ENCODE measurements at places on chromosomes 13 and 19.

DNA sequence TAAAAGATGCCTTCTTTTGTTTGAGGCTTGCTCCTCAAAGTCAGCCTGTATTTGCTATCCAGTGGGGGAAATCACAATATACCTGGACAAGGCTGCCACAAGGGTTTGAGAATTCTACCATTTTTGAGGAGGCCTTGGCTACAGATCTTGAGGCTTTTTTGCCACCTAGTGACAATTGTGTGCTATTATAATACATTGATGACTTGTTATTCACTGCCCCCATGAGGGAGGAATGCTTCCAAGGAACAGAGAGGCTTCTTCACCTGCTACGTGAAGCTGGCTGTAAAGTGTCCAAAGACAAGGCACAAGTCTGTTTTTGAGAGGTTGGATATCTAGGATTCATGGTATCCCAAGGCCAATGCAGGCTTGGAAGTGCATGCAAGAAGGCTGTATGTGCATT is 72.5 kb downstream of the ZNF708 start:
- peak; percentile 12 for DNase-seq

DNA sequence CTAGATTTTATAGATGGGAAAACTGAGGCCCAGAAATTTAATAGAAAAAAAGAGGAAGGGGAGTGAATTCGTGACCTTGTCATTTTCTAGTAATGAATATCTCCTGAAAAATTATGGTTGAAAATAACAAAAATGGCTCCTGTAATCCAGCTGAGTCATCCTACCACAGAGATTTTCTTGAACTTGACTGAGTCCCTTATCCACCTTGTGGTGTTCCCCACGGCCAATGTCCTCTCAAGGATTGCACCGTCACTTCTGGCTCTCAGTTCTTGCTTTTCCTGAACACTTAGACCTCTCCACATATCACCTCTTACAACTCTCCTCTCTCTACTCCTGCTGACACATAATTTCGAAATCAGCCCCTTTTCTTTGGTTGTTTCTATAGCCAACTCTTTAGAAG is 1.2 kb upstream of the KATNAL1 start:
- DNase-seq = no peak

GRCh38 chr13:93345024-93345423 is 118.4 kb downstream of the GPC6 start:
- DNase-seq = no peak

GRCh38 chr13:88104576-88104975 is 433.4 kb downstream of the SLITRK5 start:
- DNase-seq = no peak

DNA sequence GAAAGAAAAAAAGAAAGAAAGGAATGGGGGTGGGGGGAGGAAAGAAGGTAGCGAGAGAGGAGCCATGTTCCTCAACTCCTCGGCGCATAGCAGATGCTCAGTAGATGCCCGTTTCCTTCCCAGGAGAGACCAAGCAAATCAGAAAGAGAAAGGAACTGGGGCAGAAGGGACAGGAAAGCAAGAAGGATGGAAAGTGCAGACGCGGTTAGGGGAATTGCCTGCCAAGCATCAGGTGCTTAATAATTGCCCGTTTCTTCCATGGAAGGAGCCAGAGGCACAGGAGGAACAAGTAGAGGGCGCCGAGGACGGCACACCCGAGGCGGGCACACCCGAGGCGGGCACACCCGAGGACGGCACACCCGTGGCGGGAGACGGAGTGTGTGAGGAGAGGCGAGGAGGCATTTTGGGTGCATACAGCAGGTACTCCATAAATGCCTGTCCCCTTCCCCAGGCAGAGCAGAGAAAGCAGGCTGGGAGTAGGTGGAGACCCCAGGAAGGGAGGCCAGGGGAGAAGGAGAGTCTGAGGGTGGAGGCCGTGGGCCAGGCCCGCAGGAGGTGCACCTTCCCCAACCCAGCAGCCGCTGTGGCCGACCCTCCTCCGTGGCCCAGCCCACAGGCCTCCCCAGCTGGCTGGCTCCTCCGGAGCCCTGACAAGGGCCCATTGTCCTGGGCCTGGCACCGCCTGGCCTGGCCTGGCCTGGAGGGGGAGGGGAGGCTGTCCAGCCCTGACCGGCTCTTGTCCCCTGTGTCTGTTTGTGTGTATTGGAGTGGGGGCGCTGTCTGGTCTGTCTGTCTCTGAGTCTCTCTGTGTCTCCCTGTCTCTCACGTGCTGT is 14.6 kb downstream of the JOSD2 start:
- peak; percentile 97 for DNase-seq

DNA sequence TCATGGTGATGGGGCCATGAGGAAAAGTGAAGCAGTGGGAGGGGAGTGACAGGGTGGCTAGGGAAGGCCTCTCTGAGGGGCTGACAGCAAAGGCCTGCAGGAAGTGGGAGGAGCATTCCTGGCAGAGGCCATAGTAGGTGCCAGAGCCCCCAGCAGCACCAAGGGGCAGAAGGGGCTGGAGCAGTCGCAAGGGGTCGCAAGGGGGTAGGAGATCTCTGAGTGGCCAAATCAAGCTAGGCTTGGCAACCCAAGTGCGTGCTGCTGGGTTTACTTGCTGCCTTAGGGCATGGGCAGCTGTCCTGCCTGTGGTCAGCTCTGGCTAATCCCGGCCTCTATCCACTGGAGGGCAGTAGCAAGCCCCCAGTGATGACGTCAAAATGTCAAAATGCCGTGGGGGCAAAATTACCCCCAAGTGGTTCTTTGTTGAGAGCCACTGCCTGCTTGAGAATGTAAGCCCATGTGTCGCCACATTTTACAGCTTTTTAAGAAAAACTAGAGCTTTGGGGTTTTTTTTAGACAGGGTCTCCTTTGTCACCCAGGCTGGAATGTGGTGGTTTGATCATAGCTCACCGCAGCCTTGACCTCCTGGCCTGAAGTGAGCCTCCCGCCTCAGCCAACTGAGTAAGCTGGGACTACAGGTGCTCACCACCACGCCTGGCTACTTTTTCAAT is 11.8 kb downstream of the CCDC97 start:
- DNase-seq = no peak

DNA sequence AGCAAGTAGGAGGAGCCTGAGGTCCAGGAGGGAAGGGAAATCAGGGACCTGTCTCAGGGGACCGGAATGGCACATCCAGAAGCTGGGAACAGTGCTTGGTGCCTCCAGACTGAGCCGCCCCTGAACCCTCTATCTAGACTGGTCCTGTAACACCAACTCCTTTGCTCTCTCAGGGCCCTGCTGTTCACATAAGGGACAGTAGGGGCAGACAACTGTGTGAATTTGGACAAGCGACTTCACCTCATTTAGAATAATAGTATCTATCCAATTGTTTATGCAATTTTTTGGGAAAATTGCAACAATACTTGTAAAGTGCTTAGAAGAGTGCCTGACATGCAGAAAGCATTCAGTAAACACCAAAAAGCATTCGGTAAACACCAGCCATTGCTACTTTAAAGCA is 14.0 kb downstream of the SYMPK start:
- no peak for DNase-seq

DNA sequence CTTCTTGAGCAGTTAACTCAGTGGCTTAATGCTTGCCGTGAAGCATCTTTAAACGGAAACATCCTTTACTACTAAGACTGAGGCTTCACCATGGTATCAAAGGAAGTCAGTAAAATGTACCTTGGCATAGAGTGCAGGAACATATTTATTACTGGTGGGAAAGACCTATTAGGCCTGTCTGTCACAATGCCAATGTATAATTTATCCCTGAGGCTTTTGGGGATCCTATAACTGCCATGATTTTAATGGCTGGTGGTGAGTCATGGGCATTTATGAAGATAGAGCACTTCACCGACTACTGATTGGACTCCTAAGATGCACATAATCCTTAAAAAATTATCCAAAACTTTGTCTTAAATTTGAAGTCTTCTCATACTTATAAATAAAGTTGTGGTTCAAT is 79.6 kb downstream of the FGF14 start:
- DNase-seq = no peak

GRCh38 chr13:45109102-45109720 is 11.1 kb upstream of the GTF2F2 start:
- DNase-seq = no peak
